ENCODE measurements at places on chromosomes 5 and 9.

- DNase-seq: no peak
Measured at GRCh38 chr9:127470662-127471061, 19.4 kb downstream of the LRSAM1 start.

GRCh38 chr9:27437652-27438373 lies 86.3 kb upstream of the IFNK start:
- no peak for DNase-seq

GRCh38 chr5:24042688-24043087 lies 535.3 kb downstream of the PRDM9 start:
- no peak for DNase-seq

DNA sequence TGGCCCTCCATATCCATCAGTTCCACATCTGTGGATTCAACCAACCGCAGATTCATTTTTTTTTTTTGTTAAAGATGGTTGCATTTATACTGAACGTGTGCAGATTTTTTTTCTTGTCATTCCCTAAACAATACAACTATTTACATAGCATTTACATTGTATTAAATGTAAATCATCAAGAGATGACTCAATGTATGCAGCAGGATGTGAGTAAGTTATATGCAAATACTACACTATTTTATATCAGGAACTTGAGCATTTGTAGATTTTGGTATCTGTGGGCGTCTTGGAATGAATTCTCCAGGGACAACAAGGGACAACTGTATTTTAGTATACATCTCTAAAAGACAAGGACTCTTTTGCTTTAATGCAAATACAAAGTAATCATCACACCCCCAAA lies 299.2 kb upstream of the ZNF608 start:
- no peak for DNase-seq

DNA sequence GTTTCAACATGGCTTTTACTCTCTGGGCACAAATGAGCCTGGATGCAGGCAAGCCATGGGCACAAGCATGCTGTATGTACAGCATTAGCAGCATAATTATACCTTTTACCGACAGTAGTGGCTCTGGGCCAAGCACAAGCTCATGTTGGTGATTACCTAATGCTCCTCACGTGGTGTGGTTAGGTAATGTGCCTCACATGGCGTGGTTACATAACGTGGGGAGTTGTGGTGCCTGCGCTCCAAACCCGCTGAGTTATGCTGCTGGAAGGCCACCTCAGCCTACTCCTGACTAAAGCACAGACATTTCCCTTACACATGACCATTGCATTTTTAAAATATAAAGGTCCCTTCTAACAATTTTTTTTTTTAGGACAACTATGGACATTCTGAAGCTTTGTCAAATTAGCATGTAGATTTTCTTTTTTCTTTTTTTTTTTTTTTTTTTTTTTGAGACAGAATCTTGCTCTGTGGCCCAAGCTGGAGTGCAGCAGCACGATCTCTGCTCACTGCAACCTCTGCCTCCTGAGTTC lies 794.0 kb downstream of the EFNA5 start:
- no peak for DNase-seq

- DNase-seq: no peak
Measured at GRCh38 chr5:14775857-14776256, 95.7 kb downstream of the ANKH start.

DNA sequence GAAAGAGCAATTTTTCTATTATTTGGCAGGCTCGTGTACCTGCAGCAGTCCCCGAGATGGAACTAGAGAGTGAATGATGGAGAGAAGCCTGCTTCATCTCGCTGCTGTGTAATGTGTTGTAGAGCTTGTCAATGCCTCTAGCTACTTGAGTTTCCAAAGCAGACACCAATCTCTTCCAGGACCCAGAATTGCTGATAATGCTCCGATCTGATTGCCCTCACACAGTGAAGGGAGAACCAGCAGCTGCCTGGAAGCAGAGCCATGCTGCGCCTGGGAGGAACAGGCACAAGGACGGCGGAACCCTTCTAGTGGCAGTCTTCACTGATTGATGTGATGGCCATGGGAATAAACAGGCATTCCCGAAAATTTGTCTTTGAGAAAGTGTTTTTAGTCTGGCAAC lies 288.0 kb downstream of the ICE1 start:
- DNase-seq: no peak

GRCh38 chr5:74056789-74057164 lies 430.8 kb downstream of the ARHGEF28 start:
- DNase-seq: no peak

- no peak for DNase-seq
Measured at GRCh38 chr9:95725045-95725444, 150.4 kb upstream of the ERCC6L2 start.

DNA sequence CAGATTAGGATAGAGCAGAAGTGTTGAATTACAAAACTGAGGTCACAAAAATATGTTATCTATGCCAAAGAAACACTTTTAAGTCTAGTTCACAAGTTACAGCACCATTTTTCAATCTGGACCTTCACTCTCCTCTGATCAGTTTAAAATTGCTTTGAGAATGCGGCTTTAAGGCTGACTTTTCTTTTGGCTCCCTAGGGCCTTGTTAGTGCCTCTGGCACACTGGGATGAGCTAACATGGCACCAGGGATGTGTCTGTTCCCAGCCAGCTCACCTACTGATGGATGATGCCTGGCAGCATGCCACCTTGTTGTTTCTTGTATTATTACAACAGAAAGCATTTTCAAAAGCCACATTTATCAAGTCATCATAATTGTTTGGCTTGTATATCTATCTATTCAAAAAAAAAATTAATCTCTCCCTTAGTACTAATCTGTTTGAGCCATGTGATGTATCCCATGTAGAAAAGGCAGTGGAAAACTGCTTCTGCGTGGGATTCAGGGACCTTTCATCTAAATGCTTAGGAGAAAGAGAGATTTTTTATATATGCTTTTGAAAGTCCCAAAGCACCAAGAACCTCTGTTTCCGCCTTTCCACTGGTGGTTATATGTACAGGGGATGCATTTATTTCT lies 46.6 kb downstream of the ADAMTSL1 start:
- no peak for DNase-seq

DNA sequence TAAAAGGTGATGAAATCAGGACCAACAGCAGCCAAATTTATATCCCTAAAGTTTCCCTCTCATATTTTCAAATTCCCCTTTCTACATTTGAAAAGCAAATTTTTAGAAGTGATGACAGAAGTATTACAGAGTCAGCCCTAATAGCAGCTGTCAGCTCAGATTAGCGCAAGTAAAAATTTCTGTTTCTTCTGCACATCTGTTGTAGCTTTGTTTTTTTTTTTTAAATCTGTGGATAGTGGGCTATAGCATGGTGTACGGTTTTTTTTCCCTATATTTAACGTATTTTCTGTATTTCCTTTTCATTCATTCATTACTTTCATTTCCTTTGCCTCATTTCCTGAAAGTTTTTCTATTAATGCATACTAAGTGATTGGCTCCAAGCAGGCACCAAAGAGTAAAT lies 99.1 kb downstream of the MACIR start:
- peak; percentile 46 for DNase-seq

- DNase-seq: no peak
Measured at GRCh38 chr5:136066661-136067271, 38.0 kb downstream of the TGFBI start.

DNA sequence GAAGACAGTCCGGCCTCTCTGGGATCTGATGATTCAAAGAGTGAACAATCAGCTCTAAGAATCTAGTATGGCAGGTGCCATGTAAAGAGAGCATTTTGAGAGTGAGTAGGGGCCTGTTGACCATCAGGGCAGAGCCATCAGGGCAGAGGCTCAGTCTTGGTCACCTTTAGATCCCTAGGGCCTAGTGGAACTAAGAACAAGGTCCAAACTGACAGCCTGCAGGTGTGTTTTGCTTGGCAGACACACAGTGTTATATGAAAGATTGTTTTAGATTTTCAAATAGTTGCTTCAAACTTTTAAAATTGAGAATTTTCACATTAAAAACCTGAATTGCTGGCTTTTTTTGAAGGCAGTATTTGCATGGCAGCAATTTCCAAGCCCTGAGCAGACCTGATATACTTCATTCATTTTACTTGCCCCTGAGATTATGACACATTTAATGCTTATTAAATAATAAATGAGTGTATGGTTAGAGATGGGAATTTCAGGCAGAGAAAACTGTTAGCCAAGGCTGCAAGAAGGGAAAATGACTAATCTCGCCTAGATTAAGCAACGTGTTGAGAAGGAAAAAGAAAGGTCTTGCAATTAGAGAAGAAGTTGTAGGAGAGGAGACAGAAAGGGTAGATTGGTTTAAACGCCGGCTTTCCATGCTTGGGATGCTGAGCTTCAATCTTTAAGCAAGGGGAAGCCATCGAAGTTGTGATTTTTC lies 279.6 kb downstream of the ARRDC3 start:
- no peak for DNase-seq

DNA sequence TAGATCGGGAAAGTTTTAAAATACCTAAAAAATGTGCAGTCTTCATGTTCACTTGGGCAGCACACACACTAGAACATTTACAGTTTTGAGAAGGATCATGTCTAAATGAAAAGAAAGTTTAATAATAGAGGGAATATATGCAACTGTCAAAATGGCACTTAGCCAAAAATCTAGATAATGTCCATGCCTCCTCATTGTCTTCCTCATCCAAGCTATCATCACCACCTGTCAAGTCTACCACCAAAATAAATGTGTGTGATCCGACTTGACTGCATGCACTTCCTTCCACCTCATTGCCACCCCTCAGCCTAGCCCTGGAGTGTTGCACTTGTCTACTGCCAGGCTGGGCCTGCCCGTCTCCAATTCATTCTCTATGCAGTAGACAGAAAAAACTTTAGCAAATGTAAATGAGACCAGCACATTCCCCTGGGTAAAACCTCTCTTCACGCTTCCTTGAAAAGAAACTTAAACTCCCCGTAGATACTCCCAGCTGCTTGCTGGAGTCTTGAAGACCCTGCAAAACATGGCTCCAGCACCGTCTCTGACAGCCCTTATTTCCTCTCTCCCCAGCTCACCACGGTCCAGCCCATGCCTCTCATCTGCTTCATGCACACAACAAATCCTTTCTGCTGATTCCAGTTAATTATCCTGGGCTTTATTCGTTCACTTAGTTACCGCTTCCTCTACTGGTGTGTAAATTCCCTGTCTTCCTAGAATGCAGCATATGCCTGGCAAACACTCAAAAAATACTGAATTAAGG lies 66.9 kb downstream of the FANCC start:
- peak; percentile 2 for DNase-seq

DNA sequence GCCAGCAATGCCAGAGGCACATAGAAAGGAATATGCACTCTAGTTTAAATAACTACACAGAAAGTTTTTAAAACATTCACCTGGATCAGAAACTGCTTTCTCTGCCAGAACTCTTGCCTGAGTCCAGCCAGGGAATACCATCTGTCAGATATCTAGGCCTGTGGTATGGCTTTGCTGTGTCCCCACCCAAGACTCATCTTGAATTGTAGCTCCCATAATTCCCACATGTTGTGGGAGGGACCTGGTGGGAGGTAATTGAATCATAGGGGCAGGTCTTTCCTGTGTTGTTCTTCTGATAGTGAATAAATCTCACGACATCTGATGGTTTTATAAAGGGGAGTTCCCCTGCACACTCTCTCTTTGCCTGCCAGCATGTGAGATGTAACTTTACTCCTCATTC lies 41.5 kb upstream of the KCNV2 start:
- peak; percentile 12 for DNase-seq

DNA sequence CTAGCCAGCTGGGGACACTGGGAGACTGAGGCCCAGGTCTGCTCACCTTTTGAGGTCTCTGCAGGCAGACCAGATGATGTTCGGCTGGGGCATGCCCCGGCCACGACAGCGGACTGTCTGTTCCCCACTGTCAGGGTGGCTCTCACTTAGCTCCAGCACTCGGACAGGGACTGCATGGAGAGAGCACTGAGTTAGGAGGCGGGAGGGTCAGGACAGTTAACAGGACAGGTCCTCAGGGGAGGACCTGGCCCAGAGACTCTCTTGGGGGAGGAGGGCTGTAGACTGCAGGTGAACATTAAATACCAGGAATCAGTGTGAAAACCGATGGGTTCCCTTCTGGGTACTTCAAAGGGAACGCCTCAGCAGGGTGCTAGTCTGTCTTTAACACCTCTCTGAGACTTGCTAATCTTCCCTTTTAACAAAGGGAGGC lies 25.1 kb downstream of the PDGFRB start:
- no peak for DNase-seq

DNA sequence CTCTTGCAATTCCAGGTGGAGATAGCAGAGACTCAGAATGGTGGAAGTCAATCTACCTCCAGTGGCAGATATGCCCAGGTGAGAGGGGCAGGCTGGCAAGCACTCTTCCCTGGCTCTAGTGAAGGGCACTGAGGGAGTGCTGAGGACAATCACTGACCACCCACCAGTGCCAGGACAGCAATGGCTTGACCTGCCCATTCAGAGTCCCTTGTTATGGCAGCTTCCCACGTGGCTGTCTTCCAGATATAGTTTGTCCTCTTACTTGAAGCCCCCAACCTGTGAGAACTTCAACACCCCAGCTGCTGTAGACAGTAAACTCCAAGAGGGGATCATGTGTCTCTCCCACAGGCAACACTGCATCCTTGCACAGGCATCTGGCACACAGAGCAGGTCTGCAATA lies 104.7 kb downstream of the LHFPL2 start:
- no peak for DNase-seq

DNA sequence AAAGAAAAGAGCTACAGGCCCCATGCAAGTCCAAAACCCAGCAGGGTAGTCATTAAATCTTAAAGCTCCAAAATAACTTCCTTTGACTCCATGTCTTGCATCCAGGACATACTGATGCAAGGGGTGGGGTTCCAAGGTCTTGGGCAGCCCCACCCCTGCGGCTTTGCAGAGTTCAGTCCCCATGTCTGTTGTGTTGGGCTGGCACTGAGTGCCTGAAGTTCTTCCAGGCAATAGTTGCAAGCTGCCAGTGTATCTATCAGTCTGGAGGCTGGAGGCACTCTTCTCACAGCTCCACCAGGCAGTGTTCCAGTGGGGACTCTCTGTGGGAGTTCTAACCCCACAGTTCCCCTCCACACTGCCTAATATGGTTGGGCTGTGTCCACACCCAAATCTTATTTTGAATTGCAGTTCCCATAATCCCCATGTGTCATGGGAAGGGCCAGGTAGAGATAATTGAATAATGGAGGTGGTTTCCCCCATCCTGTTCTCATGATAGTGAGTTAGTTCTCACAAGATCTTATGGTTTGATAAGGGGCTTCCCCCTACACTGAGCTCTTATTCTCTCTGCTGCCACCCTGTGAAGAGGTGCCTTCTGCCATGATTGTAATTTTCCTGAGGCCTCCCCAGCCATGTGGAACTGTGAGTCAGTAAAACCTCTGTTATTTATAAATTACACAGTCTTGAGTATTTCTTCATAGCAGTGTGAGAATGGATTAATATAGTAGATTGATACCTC lies 237.5 kb upstream of the ADRA1B start:
- no peak for DNase-seq

GRCh38 chr5:176662371-176663333 lies 15.4 kb downstream of the TSPAN17 start:
- DNase-seq: no peak

- DNase-seq: no peak
Measured at GRCh38 chr9:36789886-36790285, 217.2 kb downstream of the MELK start.

- no peak for DNase-seq
Measured at GRCh38 chr5:56094579-56095361, 100.0 kb upstream of the IL6ST start.

- no peak for DNase-seq
Measured at GRCh38 chr9:136726631-136727191, 14.3 kb downstream of the DIPK1B start.

Measured in DMS 273 treated with DMSO at 0.1 percent for 48 hours (cell line).